Chondrocyte (in vitro differentiated cells): ENCODE measurements at places on chromosomes 12 and 14. TPM values are rescaled to one million over a fixed set of nuclear protein-coding genes. Genes with fewer than 3 reads are reported as not detected.

DNA sequence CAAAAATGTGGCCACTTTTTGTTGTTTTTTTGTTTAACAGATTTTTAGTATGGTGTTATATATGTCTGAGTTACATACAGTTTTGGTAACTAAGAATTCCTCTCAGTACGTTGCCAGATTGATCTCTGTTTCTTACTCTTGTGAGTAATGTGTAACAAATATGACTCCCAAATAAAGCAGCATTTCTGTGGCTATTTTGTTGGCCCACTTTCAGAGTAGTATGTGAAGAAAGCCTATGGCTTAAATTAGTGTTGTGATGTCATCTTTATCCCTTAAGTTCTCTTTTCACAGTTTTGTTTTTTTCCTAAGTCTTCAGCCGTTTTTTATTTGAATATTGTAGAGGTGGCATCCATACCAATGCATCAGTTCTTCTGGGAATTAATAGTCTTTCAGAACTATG is 10.7 kb downstream of the PCNX4 start:
- no peak for DNase-seq

DNA sequence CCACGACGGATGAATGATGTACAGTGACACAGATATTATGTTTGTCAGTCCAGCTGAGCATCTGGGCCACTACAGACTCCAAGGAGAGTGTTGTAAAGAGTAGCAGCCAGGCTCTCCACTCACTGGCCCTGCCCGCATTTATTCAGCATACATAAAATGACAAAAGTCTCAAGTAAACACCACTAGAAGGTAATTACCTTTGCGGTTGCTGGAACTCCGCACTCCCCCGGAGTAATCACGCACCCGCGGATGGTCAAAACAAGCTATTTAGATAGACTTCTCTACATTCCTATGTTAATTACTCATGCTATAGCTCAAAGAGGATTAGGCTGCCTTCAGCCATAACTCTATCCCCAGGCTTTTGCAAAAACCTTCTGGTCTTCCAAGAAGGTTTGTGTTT is 18.8 kb upstream of the STRAP start:
- DNase-seq, result no peak

DNA sequence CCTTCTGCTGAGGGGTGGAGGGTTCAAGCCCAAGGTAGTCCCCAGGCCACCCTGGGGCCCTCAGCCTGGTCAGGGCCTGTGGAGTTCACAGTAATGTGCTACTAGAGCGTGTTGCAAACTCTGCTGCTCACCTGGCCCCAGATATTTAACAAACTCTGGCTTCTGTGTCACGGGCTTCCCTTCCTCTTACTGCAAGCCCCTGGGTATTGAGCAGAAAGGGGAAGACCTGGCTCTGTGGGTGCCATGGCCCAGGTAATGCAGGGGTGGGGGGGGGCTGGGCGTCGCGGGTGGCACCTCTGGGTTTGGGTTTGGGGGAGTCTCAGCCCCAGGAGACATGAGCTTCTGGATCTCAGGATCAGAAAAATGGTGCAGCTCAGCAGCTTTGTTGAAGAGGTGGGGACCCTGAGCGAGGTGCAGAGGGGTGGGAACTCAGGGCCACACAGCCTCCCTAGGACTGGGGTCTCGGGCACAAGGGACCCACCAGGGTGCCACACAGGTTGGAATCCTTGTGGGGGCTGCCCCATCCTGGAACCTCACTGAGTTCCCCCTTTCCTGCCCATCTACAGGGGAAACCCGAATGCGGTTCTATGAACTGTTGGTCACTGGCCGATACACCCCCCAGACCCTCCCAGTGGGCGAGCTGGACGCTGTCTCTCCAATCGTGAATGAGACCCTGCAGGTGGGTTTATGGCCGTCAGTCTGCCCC is 4.0 kb downstream of the SETD1B start:
- no peak for DNase-seq

DNA sequence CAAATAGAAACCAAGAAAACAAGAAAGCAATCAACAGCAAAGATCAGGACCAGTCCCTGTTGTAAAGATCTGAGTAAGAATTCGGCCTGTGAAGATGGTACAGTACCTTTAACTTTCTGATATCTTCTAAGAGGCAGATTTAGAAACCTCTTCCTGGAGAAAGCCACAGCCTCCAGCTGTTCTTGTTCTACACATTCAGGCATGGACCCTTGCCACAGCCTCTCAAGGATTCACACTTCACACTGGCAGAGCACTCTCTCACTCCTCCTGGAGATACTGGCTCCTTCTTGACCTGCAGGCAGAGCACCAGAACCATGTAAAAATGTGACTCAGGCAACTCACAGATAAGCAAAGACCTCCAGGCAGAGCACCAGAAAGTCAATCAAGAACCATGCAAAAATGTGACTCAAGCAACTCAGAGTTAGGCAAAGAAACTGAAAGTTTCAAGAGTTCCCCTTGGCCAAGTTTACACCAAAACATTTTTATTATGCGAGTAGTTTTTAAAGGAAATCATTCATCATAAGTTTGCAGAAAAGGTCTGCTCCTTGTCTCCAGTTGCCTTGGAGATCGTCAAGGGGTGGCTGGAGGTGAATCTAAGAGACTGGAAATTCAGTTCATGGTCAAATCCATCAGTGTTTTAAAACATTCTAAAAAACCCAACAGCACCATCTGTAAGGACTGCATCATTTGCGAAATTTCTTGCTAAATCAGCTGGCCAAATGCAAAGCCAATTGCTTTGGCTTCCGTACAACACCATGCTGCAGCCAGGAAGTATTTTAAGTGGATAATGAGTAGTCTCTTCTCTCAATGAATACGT is 119.3 kb upstream of the MDM1 start:
- no peak for DNase-seq

DNA sequence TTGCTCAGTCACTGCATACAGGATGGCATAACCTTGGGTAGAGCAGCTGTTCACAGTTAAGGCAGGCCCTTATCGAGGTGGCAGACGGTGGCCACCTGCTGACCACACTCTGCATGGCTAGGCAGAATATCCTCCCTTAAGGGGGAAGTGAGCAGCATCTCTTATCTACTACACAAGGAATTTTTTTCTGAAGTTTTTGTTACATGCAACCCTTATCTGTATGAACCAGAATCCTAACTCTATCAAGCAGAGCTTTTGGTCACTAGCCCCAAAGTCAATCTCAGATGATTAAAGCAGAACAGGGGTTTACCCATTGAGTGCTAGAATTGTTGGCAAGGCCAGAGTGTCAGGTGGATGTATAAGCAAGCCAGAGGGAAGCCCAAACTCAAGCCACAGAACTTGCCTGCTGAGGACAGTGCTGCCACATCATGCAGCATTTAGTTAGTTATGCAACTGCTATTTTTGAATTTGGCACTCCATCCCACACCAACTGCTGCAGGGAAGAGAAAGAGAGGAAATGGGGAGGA is 192.8 kb downstream of the TBX5 start:
- DNase-seq, result no peak

The OR4E2 gene
- not detected in 3 replicates for total RNA-seq
